ENCODE measurements at places on chromosomes 7 and 10.

DNA sequence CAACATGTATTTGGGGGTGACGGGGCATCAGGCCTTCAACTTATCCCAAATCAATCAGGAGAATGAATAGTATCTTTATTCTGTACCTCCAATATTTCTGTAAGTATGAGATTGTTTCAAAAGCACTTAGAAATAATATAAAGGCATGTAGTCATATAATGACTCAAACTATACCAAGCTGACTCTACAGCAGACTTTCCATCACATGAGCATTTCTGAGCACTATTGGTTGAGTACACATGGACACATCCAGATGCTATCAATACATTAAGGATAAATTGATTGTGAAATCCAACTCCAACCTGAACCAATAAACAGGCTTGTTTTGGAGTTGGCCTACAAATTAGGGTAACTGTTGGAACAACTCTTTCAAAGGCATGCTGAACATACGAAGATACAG, 229.4 kb downstream of the SFMBT2 start:
- no peak for DNase-seq

DNA sequence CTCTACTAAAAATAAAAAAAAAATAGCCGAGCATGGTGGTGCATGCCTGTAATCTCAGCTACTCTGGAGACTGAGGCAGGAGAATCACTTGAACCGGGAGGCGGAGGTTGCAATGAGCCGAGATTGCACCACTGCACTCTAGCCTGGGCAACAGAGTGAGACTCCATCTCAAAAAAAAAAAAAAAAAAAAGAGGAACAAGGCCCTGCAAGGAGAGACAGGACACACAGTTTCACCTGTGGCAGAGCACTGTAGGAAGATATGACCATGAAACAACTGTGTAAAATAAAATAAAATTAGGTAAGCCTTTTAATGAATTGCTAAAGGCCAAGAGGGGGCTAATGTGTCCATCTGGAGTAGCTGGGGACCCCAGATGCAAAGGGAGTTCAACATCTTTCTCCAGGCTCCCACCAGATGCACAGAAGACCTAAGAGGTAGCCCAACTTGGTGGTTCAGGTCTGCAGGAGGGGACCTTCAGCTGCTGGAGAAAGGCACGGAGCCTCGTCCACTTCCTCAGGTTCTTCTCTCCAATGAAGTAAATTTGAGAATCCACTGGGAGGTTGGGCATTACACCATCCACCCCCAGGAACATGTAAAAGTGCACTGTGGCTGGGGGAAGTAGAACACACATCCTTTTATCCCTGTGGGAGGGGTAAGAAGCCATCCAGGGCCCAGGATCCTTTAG, 12.7 kb downstream of the PPIF start:
- DNase-seq, result no peak

DNA sequence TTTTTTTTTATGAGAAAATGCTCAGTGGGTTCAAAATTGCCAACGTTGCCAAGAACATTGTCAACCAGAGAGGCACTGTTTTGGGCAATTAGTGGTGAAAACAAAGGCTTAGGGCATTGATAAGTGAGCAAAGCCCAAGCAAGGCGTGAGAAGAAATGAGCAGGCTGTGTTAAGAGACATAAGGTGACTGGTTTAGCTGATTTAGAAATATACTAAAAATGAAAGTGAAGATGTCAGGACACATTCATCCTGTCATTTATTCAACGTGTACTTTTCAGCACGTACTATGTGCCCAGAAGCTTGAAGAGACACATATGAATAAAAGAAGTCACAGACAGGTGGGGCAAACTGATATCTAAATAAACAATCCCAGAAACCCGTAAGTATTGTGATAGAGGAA, 31.8 kb downstream of the AOAH start:
- DNase-seq, result no peak

GRCh38 chr7:70952311-70952710, 179.6 kb upstream of the GALNT17 start:
- no peak for DNase-seq

DNA sequence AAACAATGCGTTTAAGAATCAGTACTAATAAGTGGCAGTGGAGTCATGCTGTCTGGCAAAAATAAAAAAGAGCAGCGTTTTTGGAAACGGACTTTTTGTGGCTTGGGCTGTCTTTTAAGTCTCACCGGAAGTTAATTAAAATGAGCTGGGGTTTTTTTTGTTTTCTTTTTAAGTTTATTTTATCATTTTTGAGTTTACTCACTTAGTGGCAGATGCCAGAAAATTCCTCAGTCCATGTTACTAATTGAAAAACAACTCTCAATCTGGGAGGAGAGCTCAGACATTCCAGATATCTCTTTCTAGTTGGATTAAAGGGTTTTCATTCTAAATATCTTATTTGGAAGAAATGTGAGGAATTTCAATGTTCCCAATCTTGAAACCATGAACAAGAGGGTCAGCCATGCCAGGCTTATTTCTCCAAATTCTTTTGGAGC, 133.8 kb upstream of the AGR3 start:
- DNase-seq, result no peak

DNA sequence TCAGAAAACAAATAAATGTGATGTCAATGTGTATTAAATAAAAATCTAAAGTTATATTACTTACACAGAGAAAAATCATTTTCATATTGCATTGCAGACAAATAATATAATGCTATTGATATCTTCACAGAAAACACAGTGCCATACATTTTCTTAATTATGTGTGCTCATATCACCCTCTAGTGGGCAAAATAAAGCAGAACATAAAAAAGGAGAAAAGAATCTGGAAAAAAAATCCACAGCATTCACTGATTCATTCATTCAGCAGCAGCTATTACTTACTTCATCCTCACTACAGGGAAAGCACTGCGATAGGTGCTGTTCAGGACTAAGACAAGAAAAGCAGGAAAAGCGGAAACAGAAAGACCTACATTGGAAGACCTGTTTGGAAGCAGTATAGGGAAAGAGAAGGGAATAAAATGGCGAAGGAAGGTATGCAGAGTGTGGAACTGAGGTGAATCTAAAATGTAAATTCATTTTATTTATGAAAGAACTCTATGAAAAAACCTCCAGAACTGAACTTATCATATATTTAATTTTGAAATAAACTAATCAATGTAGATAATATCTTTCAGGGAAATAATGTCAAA, 73.2 kb downstream of the POT1 start:
- DNase-seq, result peak; percentile 71

DNA sequence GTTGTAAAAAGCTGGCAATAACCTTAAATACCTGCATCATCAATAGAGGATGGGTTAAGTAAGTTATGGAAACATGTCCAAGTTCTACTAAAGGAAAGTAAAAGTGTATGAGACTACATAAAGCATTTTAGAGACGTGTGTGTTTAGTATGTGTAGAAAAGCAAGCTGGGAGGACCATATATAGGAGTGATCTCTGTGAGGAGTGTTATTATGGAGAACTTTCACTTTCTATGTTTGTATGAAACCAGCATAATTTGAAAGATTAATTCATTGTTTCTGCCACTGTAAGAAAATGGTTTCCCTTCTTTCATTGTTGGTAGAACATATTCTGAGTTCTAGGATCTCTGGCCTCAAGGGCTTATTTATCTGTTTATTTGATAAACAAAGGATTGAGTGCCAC, 19.2 kb upstream of the PDLIM1 start:
- no peak for DNase-seq

DNA sequence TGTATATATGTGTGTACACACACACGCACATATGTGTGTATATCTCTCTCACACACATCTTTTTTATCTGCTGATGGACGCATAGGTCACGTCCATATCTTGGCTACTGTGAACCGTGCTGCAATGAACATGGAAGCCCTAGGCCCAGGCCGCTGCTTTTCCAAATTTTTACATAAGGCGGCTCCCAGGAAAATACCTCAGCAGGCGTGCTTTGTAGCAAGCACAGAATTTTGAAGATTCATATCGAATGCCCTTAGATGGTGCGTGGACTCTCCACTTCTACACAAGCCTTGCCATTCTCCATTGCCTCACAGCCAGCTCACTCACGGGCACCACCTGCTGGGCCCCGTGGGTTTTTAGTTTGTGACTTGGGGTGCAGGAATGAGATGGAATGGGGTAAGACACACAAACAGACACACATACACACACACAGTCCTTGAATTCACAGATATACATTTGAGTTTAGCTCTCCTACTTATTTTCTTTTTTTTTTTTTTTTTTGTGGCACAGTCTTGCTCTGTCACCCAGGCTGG, 57.9 kb upstream of the RNF32 start:
- DNase-seq, result no peak

DNA sequence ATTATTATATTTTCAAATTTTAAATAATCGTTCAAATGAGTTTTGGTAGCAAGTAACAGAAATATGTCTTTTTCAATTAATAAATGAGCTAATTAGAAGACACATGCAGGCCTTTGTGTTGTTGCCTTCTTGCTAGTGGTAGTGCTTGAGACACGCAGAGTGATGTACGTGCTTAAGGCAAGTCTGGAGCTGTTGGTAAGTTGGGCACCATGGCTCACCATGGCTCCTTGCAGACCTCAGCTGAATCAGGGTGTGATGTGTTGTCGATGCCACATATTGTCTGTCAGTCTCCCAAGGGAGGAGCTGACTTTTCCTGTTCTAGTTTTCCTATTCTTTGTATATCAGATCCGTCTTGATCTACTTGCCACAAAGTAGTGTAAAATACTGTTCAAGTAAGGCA, 8.3 kb downstream of the CDK14 start:
- DNase-seq, result no peak

DNA sequence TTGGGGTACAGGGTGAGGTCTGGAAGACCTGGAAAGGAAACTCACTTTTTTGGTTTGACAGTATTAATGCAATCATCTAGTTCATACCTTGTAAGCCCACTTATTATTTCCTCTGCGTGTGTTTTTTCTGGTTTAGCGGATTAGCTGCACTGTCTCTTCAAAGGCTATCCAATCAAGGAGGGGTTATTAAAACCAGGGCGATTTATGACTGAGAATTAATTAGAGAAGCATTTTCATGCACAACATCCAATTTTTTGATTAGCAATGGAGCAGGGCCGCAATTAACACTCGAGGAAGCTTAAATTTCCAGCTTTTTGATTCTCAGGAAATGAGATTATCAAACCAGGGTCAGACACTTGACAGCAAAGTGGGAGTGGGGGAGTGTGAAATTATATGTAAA, 248.9 kb downstream of the EXOC4 start:
- DNase-seq, result no peak

DNA sequence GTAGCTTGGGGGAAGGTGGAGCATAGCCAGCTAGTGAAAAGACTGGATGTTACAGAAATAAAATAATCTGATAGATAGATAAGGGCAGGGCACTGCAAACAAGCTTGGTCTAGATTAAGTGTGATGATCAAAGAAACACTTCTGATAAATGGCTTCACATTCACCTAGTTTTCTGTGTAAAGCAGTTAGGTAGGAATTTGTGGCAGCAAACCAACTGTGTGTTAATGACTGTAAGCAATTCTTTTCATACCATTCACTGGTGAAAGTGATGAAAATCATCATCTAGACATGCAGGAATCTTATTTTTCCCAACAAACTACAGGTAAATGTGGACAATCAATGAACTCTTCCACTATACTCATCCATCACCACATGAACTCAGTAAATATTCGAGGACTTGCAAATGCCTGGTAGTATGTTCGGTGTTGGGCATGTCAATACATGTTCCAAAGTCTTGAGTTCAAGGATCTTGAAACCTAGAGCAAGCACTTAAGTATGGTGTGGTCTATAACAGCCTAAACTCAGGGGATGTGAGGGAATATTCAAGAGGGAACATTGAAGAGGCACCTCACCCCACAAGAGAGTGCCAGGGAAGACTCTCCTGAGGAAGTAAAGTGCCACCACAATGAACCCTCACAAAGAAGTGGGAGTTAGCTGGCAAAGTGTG, 20.5 kb downstream of the PON3 start:
- no peak for DNase-seq

DNA sequence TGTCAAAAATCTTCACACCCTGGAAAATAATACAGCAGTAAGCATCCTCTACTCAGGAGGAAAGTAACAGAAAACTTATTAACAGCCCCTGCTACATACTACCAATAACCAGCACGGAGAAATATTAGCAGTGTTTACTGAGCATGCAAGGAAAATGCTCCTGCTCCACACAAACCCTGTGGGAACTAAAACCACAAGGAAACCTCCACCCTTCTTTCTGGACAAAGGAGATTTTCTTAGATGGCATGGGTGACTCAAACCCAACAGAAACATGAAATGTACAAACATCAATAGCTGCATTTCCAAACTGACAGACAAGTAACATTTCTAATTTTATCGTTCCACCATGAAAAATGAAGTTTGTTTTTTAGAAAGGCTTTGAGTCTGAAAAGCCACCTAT, 113.4 kb downstream of the VPS41 start:
- DNase-seq, result no peak
